ENCODE measurements at places on chromosomes 4 and X. TPM values are rescaled to one million over a fixed set of nuclear protein-coding genes. Genes with fewer than 3 reads are reported as not detected.

The USP17L13 gene
- not detected for total RNA-seq

The HS3ST1 gene
- total RNA-seq, result 0.94 TPM

The RRH gene
- total RNA-seq, result not detected

The PDLIM5 gene
- total RNA-seq, result 1,169 TPM

The ARL9 gene
- total RNA-seq, result not detected

The CAPN6 gene
- total RNA-seq, result not detected

The JCHAIN gene
- 7.0 TPM for total RNA-seq

The GPR143 gene
- total RNA-seq, result not detected

The GAGE13 gene
- not detected for total RNA-seq

The SCML1 gene
- 5.8 TPM for total RNA-seq

The CTBP1 gene
- total RNA-seq, result 133 TPM

The FGFBP1 gene
- not detected for total RNA-seq

The CNKSR2 gene
- total RNA-seq, result 0.55 TPM

GRCh38 chrX:149312988-149313387 is 192.1 kb downstream of the IDS start:
- no peak for DNase-seq

DNA sequence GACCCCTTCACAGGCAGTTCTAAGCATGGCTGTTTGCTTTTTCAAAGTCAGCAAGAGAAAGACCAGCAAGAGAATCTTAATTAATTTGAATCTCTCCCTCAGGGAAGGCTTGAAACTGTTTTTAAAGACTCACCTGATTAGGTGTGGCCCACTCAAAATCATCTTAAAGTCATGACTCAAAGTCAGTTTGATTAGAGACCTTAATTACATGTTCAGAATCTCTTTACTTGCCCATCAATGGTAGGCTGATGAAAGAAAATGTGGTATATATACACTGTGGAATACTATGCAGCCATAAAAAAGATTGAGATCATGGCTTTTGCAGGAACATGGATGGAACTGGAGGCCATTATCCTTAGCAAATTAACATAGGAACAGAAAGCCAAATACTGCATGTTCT is 247.5 kb upstream of the PRKX start:
- no peak for DNase-seq

GRCh38 chrX:121921258-121921657 is 873.8 kb downstream of the GLUD2 start:
- DNase-seq, result no peak

DNA sequence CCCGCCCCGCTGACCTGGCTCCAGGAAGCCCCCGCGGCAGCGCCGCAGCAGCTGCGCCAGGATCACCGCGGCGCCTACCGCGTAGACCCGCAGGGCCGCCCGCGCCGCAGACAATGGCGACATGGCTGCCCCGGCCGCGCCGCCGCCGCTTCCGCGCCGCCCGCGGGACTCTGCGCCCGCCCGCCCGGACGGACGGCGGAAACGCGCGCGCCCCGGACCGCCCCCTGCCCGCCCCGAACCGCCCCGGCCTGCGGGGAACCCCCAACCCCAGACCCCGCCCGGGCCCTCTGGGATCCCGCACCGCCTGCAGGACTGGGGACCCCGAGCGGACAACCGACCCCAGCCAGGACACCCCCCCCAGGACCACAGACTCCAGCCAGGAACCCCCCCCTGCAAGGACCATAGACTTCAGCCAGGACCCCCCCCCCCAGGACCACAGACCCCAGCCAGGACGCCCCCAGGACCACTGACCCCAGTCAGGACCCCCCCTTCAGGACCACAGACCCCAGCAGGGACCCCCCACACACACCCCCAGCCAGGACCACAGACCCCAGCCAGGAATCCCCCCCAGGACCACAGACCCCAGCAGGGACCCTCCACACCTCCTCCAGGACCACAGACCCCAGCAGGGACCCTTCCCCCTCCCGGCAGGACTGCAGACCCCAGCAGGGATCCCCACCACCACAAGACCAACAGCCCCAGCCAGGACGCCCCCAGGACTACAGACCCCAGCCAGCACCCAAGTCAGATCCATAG is at the start of the genes DHRSX and ZBED1:
TSS of gene DHRSX (minus strand) at position 174 of the 756 bp plus-strand sequence. CDS start at position 123, 51 bp downstream.
TSS of gene ZBED1 (minus strand) at position 174 of the 756 bp plus-strand sequence. CDS start 10,257 bp downstream, outside the sequence.
- peak; percentile 75 for DNase-seq

GRCh38 chrX:130171446-130172126 is at the start of gene RAB33A:
Gene RAB33A (plus strand): TSS chrX:130171962. CDS start chrX:130172063, 101 bp downstream.
- DNase-seq, result peak; percentile 39

GRCh38 chr4:113169368-113169767 is 119.9 kb downstream of the ANK2 start:
- DNase-seq, result no peak

GRCh38 chrX:17580539-17581152 is 156.6 kb upstream of the SCML1 start:
- no peak for DNase-seq

DNA sequence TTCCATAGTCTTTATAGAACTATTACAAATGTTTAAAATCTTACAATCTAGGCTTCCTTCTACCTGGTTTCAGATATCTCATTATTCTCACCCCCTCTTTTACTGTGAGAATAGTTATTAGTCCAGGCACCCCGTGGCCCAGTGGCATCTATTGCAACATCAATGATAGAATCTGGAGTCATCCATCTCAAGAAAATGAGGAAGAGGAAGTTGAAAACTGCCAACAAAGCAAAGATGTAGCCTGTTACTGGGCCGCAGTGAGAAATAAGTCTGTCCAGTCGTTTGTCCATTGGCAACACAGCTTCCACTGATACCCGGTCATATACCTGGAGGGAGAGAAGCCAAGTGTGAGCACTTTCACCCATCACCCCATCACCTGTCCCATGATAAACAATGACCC is 6.0 kb upstream of the ASB11 start:
- no peak for DNase-seq

DNA sequence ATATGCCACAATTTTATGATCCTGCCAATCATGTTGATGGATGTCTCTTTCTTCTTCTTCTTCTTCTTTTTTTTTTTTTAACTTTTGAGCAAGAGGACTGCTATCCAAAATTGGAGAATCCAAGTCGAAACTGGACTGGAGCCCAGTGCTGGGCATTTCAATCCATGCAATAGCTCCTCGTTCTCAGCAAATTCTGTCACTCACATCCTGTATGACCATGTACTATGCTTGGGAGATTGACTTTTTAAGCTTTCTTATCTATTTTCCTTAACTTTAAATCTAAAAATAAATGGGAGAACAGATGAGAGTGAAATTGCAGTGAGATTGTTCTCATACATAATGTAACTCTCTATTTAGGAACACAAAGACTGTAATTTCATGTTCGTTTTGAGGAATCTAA is 123.0 kb upstream of the PUDP start:
- DNase-seq, result no peak

GRCh38 chrX:23699636-23700194 is 32.4 kb downstream of the PRDX4 start:
- DNase-seq, result no peak

- DNase-seq, result no peak
Observed at GRCh38 chr4:25978327-25978726, 64.3 kb downstream of the SMIM20 start.

DNA sequence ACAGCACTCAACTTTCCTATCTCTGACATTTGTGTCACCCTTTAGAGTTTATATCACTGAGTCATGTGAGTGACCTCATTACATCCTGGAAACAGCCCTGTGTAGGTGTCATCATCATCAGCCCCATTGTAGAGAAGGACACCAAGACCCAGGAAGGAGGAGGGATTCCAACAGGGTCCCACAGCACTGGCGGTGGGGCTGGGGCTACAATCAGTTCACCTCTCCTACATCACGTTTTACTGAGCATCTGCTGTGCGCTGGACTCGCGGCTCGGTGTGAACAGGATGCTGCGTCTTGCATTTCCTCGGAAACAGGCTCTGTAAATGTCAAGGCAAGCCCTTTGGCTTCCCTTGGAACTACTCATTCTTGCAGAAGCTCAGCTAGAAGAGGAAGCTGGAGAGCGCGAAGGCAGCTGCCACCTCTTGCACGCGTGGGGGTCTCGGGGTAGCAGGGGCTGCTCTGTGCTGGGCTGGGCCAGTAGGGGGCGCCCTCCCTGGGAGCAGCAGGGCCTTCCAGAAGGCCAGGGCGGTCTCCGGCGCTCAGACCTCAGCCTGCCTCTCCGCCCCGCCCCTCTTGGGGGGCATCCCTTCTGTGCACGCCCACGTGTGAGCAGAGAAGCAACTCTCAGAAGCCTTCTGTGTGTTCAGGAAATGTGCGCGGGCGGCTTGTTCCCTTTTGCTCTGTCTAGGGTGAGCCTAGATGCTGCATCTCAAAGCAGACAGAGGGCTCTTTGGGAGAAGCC is 29.0 kb downstream of the REELD1 start:
- peak; percentile 37 for DNase-seq

- DNase-seq, result no peak
Observed at GRCh38 chr4:8502836-8503585, 62.4 kb downstream of the TRMT44 start.

GRCh38 chr4:41427931-41428600 is 109.9 kb upstream of the LIMCH1 start:
- no peak for DNase-seq

- peak; percentile 46 for DNase-seq
Observed at GRCh38 chrX:274904-275475, 6.2 kb upstream of the PLCXD1 start.

DNA sequence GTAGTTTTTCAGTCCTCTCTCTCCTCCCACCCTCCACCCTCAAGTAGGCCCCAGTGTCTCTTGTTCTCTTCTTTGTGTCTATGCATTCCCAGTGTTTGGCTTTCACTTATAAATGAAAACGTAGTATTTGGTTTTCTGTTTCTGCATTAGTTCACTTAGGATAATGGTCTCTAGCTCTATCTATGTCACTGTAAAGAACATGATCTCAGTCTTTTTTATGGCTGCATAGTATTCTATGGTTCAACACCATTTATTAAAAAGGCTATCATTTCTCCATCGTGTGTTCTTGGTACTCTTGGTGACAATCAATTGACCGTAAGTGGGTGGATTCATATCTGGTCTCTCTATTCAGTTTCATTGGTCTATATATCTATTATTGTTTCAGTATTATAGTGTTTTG is 18.7 kb upstream of the IL2 start:
- DNase-seq, result no peak

GRCh38 chr4:72348701-72349100 is 220.3 kb downstream of the ADAMTS3 start:
- DNase-seq, result no peak

- no peak for DNase-seq
Observed at GRCh38 chr4:127145006-127145540, 487.7 kb upstream of the INTU start.

GRCh38 chr4:127484117-127484516 is 148.6 kb upstream of the INTU start:
- no peak for DNase-seq

GRCh38 chr4:34893382-34893781 is 1350.9 kb downstream of the ARAP2 start:
- DNase-seq, result no peak

DNA sequence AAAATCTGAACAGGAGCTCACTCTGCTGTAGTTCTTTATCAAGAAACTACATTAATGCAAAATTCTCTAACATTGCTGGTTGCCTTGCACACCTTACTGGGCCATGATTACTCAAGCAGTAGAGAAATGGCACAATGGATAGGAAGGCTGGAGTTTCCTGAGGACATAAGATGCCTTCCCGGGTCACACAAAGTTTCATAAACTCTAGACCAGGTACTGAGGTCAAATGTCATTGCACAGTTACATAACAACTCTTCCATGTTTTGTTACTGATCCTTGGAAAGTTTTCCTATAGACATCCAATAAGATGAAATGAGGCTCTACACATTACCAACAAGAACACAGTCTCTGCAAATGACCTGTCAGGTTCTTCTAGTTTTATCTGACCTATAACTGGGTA is 9.9 kb downstream of the TEC start:
- DNase-seq, result no peak

DNA sequence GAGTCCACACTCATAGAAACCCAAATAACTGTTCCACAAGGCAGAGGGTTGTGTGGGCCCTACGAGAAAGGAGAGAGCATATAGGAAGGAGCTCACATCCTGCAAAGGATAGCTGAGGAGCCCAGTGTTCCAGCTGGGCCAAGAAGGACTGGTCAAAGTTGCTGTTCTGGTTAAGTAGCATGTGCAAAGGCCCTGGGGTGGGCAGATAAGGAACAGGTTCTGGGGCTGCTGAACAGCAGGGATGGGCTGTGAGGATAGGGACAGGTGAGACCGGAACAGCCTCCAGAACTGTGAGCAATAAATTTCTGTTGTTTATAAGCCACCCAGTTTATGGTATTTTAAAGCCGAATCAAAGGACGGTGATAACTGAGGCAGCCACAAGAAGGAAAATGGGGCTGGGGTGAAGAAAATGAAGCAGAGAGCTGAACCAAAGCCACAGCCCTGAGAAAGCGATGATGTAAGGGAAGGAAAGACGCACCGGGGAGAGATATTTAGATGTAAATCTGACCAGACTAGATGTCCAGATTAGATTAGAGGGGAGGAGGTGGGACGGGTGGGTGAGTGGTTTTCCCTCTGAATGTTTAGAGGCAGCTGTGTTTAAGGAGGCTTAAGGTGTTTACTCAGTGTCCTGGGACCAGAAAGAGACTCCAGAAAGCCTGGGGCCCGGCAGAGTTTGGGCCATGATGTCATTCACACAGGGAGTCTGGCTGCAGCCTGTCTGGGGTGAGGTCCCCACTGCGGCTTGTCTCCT is 180.8 kb upstream of the BCOR start:
- no peak for DNase-seq

GRCh38 chrX:56790778-56791177 is 61.7 kb downstream of the NBDY start:
- no peak for DNase-seq

DNA sequence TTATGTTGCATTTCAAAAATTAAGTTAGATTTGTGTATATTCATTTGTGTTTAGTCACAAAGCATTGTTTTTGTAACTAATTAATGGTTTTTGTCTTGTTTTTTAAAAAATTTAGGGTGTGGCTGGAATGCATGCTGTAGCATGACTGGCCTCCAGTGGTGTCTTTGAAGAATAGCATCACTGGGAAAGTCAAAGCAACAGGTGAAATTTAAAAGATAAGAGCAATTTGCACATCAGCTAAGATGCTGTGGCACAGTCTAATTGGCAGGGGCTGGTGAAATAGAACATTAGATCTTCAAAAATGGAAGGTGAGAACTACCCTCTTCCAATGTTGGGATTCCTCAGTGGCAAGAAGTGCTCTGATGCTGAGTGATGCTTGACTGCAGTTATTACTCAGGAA is 45.3 kb downstream of the ANK2 start:
- no peak for DNase-seq

GRCh38 chr4:25236971-25237370 is 3.1 kb downstream of the PI4K2B start:
- no peak for DNase-seq

GRCh38 chrX:31331928-31332327 is 260.1 kb upstream of the FTHL17 start:
- DNase-seq, result no peak

GRCh38 chrX:116628464-116628863 is 165.7 kb upstream of the CT83 start:
- DNase-seq, result no peak

DNA sequence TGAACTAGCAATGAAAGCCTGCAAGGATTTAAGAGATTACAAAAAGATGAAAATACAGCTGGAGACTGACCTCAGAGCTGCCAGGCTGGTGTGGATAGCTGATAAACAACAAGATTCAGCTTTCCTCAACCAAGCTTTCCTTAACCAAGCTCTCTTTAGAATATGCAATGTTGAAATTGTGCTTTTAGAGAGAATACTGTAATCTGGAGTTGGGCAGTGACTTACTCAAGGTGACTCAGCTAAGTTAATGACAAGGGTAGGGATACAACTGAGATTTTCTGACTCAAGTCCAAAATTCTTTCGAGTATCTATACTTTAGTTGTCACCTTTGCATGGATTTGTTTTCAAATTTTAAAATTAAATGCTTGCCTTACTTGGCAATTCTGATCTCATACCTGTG is 98.0 kb downstream of the AMMECR1 start:
- no peak for DNase-seq

Measured in left ventricle myocardium superior (tissue), 1 donor.